Caco-2 (cell line): ENCODE measurements at places on chromosomes 16 and 17. TPM values are rescaled to one million over a fixed set of nuclear protein-coding genes. Genes with fewer than 3 reads are reported as not detected.

PTGES3L gene
- total RNA-seq = 1.1 and 1.2 TPM in 2 replicates

DNA sequence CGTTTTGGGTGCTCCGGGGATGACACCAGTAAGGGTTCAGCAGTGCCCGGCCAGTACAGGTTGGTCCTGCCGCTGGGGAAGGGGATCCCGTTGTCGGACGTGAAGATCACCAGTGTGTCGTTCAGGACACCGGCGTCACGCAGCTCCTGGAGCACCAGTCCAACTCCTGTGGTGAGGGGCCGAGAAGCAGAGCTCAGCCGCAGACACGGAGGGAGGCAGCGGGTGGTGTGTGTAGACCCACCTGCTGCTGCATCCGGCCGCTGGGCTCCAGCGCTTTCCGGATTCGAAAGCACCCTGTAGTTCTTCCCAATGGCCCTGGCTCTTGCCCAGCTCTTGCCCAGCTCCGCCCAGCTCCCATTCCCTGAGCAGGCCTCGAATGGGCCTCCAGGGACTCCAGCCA, 8.0 kb downstream of the SGSH start:
- no peak for DNase-seq

SALL1 gene
- total RNA-seq = not detected in 2 replicates

MYO15A gene
- total RNA-seq = 0.21 TPM in 1 of 2 replicates, not detected in the other

AHSP gene
- not detected in 2 replicates for total RNA-seq

GRCh38 chr17:58335779-58336455, 7.3 kb upstream of the TSPOAP1 start:
- DNase-seq = no peak

- no peak for DNase-seq
Observed at GRCh38 chr17:16477255-16477654, 14.7 kb downstream of the LRRC75A start.

DNA sequence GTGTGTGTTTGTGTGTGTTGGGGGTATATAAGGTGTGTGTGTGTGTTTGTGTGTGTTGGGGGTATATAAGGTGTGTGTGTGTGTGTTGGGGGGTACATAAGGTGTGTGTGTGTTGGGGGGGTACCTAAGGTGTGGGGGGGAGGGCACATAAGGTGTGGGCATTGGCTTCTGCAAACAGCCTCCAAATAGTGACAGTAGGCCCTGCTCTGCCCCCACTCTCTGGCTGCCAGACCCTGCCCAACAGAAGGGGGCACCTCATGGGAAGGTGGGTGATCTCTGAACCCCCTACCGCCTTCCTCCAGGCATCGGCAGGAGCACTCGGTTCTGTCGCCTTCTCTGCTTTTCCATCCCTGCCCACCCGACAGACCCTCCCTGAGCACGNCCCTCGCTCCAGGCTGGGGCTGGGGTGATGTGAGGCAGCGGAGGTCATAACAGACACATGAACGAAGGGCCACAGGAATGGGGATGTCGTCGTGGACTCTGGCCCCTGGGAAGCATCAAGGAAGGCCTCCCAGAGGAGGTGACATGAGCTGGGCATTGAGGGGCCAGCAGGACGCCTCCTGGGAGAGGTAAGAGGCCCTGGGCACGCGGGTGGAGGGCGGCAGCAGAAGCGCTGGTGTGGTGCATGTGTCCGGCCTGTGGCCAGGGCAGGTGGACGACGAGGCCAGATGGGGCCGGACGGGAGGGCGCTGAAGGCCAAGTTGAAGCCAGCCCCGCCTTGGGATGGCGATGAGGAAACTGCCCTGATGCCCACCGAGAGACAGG, 136.6 kb upstream of the RPH3AL start:
- DNase-seq = no peak

DNA sequence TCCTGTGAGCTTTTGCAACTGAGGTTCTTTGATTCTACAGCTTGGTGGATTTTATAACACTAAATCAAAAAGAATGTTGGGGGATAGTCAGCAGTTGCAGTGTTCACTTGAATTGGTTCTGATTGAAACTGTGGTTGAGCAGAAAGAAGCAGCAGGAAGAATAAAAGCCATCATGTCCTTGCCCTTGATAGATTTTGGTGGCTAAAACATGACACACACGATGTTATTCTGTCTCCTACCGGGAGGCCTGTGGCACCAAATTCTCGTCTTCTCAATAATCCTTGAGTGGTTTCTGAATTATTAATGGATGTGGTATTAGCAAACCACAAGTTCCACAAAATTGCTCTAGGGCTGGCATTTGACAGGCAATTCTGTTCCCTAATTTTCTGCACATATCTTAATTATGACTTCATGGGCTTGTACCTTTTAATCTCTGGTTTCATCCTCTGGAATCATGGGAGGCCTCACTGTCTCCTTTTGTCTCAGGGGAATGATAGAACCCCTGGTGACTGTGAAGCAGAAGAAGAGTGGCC, 338.2 kb downstream of the SNX29 start:
- no peak for DNase-seq

KRTAP4-3 gene
- not detected in 2 replicates for total RNA-seq

DNA sequence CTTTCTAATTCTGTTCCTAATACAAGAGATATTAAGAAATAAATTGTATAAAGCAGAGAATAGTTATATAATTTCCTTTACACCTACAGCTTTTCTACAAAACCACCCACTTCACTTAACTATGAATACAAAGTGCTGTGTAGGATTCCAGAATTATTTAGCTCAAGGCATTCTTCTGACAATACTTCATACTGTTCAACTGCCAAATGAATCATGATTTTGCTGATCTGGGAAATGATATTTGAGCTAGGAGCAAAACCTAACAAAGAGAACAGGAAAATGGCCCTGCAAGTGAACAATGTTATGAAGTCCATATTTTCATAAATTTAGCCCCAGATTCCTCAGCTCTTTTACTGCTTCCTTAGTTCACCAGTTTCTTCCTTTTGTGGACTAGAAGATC, 12.9 kb downstream of the BBS2 start:
- DNase-seq = no peak

DNA sequence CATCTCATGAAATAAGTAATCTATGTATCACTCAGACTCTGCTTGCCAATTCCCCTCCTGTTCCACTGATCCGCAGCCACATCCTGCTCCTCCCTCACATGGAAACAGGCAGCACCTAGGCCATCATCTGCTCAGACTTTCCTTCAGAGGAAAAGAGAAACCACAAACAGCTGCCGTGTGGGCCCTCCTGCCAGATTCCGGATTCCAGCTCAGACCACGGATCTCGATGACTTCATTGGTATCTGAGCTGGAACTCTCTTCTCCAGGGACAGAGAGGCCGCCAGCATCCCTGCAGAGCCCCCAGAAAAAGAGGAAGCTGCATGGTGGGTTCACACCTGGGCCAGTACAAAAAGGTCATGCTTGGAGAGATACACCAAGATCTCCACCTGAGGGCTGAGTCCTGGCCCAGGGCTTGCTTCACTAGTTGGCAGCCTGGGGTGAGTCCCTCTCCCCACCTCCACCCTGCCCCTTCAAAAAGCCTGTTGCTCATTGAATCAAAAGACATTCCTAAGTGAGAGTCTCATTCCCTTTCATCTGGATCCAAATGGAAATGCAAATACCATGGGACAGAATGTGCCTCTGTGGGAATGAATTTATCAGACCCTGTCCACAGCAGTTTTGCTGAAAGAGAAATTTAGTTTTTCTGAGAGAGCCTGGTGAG, 47.2 kb downstream of the HOXB1 start:
- DNase-seq = no peak

CES5A gene
- total RNA-seq = not detected in 2 replicates

DNA sequence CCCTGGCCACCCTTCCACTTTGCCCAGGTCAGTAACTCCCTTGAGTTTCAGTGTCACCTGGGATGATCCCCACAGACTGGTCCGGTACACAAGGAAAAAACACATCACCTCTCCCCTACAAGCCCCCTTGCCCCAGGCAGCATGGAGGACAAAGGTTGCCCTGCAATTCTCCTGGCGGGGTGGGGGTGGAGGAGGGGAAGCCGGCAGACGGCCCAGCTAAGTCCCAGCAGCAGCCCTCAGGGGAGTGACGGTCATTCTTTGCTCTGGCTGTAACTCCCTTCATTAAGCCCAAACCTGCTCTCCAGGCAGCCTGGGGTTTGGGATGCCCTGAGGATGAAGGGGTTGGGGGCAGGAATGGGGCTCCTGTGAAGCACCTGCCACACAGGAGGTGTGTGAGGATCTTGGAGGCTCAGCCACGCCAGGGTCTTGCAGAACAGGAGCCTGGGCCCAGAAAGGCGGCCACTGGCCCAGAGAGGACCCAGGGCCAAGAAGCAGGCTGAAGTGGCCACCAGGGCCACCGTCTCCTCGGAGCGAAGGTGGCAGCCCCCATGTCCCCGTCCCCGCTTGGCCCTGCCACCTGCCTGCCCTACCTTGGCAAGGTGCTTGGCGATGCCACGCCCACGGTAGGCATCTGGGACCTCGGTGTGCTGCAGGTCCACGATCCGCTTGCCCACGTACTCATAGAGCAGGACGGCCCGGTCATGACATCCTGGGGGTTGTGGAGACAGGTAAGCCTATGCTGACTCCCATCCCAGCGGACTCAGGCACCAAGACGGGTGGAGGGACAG, 9.5 kb downstream of the NATD1 start:
- peak; percentile 76 for DNase-seq

DNA sequence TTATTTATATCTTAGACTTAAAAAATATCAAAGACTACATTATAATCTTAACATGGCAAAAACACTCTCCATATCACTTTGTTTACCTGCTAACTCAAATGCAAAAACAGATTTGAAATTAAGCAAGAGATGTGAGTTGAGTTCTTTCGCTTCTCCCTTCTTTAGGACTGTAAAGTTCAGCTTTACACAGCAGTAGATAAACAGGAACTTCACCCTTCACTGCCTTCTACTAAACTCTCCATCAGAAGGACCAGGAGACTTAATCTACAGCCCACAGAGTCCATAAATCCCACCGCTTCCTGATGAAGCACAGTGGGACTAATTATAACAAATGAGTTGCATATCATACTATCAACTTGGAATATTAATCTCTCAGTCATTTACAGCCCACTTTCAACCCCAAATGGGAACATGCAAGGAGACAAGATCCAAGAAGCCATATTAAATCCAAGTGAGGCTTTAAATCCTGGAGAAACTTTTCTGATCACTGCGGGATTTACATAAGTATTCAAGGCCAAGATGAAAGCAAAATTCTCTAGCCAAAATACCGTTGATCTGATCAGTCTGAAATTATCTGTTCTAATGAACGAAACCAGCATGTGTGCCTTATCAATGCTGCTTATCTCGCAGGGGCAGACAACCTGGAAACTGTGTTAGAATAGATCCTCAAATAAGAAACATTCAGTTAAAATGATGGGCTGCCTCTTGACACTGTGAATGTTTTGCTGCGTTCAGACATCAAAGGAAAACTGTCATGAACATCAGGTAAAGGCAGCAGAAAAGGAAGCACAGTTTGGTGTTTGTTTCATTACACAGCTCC, 1.6 kb downstream of the AMFR start:
- no peak for DNase-seq

DNA sequence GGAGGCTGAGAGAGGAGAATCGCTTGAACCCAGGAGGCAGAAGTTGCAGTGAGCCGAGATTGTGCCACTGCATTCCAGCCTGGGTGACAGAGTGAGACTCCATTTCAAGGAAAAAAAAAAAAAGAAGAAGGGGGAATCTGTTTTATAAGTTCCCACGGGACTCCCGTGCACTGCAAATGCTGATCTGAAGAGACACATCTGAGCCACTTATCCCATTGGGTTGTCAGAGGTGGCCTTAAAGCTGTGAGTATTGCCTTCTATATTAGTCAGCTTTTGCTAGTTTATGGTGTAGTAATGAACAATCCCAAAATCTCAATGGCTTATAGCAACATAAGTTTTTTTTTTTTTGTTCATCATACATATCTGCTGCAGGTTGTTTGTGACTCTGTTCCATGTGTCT, 82.8 kb downstream of the MRM1 start:
- no peak for DNase-seq

NAGLU gene
- total RNA-seq = 28.7 and 29.2 TPM in 2 replicates

- peak; percentile 62 for DNase-seq
Observed at GRCh38 chr17:64443086-64443760, 5.7 kb upstream of the MILR1 start.

DNA sequence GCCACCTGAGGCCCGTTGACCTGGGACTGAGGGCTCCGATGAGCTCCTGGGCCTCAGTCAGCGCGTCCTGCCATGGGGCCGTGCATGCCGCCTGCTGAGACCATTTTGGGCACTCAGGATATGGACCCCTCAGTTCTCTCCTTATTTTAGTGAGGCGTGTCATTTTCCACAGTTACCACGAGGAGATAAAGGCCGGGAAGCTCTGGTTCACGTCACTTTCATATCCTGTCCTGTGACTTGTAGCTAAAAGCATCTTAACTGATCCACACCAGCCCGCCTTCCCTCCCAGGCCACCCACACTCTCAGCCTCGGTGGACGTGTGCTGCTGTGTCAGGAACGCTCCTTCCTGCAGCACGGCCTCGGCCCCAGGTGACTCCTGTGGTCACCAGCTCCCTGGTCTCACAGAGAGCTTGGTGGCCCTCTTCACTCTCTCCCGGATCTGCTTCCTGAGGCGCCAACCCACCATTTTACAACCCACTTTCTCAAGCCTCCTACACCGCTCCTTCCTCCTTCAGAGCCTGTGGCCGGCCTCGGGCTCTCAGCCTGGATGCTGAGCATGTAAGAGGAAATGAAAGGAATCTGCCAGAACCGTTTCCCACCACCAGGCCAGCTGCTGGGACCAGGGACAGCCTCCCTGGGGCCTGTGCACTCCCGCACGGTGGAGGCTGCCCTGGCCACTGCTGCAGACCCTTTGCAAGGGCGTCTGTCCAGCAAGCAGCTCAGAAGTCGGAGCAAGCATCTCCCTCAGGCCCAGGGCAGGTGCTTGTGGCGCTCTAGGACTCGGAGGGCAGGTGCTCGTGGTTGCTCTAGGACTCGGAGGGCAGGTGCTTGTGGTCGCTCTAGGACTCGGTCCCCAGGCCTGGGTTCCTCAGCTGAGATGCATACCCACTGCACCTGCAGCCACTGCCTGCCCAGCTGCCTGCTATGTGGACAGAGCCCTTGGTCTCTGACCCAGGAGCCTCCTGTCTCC, 23.9 kb upstream of the FASN start:
- DNase-seq = no peak

DNA sequence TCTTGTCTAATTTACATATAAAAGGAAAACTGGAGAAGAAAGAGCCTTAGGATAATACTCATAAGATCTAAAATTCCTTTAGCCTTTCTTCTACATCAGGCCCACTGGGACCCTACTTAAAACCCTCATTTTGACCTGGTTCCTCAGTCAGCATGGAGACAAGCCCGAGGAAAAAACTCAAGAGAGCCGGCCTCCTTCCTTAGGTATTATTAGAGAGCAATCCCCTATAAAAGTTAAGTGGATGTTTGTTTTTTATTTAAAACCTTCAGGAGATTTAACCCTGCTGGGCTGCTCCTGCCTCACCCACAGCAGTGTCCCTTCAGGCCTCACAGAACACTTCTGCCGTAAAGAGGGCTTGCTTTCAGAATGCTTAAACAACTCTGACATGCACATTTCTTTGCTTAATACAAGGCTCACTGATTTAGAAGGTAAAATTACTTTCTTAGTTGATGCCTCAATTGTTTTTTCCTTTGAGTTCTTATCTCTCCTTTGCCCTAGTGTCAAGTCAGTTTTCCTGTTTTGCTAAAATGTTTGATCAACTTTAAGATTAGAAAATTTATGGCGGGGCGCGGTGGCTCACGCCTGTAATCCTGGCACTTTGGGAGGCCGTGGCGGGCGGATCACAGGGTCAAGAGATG, 145.6 kb upstream of the TBX2 start:
- no peak for DNase-seq

COPRS gene
- total RNA-seq = 56.7 and 62.2 TPM in 2 replicates

- DNase-seq = peak; percentile 66
Observed at GRCh38 chr17:75504347-75505151, 10.8 kb downstream of the CASKIN2 start.

- peak; percentile 43 for DNase-seq
Observed at GRCh38 chr17:8518326-8518725, 82.6 kb downstream of the NDEL1 start.
